Memory B cell (primary cell): ENCODE measurements at places on chromosomes 4 and X.

GRCh38 chrX:19615361-19615910 is 100.1 kb upstream of the MAP3K15 start:
- no peak for DNase-seq

- no peak for DNase-seq
Measured at GRCh38 chr4:120977435-120977997, 55.0 kb upstream of the PRDM5 start.

- no peak for DNase-seq
Measured at GRCh38 chrX:19563746-19564145, 48.4 kb upstream of the MAP3K15 start.

- DNase-seq: no peak
Measured at GRCh38 chr4:84887824-84888223, 78.7 kb downstream of the WDFY3 start.

DNA sequence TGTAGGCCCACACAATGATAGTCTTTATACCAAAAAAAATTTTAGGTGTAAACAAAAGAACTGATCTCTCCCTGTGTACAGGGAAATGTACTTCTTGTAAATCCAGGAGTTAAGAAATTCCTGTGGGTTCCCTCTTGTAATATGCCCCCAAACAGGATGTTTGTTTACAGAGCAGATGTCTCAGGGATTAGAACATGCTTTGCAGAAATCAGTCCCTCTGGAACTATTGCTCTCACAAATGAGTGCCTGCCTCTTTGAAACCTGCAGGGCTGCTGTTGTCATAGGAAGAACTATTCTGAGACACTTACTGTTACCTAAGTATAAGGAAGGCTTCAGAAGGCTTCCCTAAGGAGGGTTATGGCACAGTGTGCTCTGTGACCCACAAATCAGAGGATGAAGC is 35.6 kb downstream of the PAK3 start:
- no peak for DNase-seq
